ENCODE measurements at places on chromosomes 3 and 15.

DNA sequence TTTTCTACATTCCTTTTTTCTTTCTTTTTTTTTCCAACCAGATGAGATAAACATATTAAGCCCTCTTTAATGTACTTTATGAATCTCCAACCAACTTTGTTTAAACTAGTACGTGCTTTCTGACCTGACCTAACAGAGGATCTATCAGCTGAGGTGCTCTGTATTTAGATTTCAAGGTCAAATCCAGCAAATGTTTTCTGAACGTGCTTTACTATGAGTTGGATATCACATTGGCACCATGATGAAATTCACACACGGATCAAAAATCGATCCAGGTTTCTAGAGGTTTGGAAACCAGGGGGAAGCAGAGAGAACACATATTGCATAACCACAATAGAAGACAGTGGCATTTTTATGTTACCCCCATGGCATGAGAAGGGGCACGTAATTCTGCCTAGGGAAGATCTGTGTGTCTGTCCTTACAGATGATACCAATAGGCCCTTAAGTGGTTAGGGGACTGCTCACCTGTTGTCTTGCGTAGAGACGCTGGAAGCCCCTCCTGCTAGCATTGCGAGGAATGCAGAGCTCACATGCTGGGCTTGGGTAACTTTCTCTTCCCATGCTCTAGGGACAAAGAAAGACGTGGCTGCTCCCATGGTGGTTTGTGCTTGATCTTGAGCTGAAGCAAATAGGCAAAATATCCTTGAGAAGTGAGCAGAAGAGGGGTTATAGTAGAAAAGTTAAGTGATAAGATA lies 59.3 kb upstream of the ABHD10 start:
- DNase-seq: no peak

- no peak for DNase-seq
Measured at GRCh38 chr15:55742498-55742926, 440 bp downstream of the PRTG start.

DNA sequence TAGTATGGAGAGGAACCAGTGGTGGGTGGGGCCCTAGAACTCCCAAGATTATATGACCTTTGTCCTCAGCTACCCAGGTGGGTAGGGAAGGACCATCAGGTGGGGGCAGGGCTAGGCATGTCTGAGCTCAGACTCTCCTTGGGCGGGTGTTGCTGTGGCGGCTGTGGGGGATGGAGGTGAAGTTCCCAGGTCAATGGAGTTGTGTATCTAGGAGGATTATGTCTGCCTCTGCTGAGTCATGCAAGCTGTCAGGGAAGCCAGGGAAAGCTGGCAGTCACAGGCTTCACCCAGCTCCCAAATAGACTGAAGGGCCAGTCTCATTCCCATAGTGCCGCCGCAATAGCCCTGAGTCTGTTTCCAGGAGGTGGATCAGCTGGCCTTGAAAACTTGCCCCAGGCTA lies 139.7 kb upstream of the CFAP20DC start:
- no peak for DNase-seq

DNA sequence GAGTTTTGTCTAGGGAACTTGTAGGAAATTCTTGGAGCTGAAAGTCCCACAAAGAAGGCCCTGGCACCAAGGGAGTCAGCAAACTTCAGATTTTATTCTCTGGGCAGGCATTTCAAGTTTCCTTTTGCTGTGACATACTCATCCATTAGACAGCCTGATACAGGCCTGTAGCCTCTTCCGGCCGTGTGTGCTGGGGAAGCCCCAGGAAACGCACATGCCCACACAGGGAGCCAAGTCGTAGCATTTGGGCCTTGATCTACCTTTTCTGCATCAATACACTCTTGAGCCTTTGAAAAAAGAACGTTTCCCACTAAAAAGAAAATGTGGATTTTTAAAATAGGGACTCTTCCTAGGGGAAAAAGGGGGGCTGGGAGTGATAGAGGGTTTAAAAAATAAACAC lies 15.0 kb downstream of the TIGIT start:
- peak; percentile 75 for DNase-seq

GRCh38 chr3:152279479-152279878 lies 10.8 kb downstream of the MBNL1 start:
- no peak for DNase-seq

- DNase-seq: no peak
Measured at GRCh38 chr15:49570672-49571071, 49.9 kb downstream of the FAM227B start.

- no peak for DNase-seq
Measured at GRCh38 chr15:40693904-40694687, 878 bp upstream of the RAD51 start.

DNA sequence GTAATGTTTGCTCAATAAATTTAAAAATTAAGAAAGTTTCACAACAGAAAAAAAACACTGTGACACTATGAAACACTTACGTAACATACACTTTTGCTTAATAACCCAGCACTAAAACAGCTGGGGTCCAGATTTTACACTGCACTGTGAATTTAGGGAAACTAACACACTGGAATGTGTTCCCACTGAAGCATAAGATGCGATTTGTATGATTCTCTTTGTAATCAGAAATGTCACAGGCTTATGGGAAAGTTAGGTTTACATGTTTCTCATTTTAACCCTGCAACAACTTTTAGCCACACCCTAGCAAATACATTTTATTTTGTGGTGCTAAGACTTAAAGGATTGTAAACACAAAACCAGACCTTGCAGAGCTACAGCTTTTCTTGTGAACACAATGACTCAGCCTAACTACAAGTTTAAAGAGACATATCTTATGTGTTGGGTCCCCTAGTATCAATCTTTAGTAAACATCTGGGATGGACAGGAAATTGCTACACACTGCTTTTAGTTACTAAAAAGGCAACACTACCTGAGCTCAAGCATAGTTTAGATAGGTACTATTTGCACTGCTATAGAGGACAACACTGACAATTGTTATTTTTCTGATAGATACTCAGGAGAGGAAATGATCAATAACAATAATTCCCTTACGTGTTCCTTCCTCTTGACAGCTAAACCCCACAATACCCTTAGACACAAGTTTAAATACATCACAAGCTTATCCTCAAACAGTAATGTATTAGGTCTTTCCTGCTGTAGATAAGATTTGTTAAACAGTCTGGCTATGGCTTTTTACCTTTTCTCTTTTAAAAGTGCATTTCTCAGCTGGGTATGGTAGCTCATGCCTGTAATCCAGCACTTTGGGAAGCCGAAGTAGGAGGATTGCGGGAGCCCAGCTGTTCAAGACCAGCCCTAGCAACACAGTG lies 3.8 kb downstream of the PLD1 start:
- DNase-seq: no peak

GRCh38 chr3:134754768-134755559 lies 40.1 kb upstream of the EPHB1 start:
- peak; percentile 52 for DNase-seq

DNA sequence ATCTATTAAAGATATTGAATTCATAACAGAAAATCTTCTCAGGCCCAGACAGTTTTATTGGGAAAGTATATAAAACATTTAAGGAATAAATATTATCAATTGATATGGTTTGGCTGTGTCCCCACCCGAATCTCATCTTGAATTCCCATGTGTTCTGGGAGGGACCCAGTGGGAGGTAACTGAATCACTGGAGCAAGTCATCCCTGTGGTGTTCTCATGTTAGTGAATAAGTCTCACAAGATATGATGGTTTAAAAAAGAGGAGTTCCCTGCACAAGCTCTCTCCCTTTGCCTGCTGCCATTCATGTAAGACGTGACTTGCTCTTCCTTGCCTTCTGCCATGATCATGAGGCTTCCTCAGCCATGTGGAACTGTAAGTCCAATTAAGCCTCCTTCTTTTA lies 160.5 kb downstream of the ANO10 start:
- DNase-seq: no peak

DNA sequence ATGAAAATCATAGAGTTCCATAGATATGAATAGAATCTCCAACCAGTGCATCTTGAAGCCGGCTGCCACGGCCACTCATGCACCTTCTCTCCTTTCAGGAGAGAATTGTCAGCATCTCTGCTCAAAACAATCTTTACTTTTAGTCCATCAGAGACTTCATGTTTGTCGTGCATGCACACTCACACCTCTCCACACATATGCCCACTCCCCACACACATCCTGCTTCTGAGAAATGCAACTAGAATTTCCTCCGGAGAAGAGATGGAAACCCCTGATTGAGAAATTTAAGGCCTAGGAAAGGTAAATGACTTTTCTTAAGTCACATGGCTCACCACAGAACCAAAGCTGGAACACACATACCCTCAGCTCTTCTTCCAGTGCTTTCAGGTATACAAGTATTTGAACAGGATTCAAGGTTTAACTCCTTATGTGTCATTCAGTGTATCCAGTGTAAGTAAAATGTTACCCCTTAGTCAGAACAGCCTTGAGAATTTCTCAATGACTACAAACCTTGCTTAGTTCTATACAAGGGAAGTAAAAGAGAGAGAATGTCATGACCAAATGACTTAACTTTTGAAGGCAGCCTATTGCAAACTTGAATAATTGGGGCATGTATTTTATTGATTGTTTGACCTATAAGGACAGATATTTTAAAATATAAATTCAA lies 69.1 kb upstream of the TSEN2 start:
- DNase-seq: peak; percentile 13

Data from activated CD4-positive, alpha-beta T cell treated with anti-CD3 and anti-CD28 coated beads, Interleukin-2, Interleukin-4, amounts not matched to agents 100 ng/mL and 50 ng/mL, durations not matched to agents 16 hours and 8 hours (primary cell).